ENCODE measurements at places on chromosomes 3 and 15. TPM values are rescaled to one million over a fixed set of nuclear protein-coding genes. Genes with fewer than 3 reads are reported as not detected.

GRCh38 chr15:100559330-100559729 lies 30.6 kb upstream of the CERS3 start:
- no peak for DNase-seq

DNA sequence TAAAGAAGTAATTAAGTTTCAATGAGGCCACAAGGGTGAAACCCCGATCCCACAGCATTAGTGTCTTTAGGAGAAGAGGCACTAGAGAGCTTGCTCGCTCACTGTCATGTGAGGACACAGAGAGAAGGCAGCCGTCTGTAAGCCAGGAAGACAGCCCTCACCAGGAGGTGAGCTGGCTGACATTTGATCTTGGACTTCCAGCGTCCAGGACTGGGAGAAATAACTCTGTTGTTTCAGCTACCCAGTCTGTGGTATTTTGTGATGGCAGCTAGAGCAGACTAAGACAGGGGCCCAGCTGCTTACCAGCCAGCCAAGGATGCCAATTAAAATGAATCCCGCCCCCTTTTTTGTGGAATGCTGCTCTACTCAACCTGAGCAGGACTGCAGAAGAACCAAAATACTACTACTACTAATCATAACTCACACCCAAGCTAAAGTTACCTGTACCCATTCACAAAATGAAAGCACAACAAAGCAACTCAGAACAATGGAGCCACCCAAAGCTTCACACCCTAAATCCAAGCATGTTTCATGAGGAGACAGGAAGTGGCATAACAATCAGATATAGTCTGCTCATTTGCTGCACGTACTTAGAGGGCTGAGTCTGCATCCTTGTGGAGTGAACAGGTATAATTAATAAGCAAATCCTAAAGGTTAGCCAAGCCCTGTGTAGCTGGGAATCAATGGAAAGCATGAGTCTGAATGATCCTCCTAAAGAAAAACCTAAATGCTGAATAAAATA lies 35.6 kb upstream of the RHCG start:
- no peak for DNase-seq

GRCh38 chr3:126552688-126553283 lies 5.9 kb downstream of the C3orf22 start:
- DNase-seq, result no peak

DNA sequence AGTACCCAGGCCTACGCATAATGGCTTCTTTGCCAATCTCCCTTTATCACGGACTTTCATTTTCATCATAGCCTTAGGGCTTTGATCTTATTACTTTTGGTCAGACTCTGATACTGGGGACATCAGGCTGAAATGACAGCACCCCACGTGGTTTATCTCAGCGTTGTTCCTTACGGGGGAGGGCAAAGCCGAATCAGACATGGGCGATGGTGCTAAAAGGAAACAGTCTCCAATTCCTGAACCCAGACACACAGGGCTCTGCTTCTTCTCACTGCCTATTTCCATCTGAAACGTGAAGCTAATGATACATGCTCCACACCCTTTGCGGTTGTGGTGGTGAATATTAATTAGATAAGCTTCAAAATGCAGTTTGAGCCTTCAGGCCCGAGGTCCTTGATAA lies 59.4 kb upstream of the CD47 start:
- no peak for DNase-seq

TNIK gene
- 28.8 TPM for total RNA-seq

SPPL2A gene
- total RNA-seq, result 48.8 TPM

PLA2G4B gene
- total RNA-seq, result 4.2 TPM

KLHL24 gene
- total RNA-seq, result 10.8 TPM

Measured in activated CD8-positive, alpha-beta T cell treated with anti-CD3 and anti-CD28 coated beads for 36 hours (primary cell).